ENCODE measurements at places on chromosomes 1 and 21.

DNA sequence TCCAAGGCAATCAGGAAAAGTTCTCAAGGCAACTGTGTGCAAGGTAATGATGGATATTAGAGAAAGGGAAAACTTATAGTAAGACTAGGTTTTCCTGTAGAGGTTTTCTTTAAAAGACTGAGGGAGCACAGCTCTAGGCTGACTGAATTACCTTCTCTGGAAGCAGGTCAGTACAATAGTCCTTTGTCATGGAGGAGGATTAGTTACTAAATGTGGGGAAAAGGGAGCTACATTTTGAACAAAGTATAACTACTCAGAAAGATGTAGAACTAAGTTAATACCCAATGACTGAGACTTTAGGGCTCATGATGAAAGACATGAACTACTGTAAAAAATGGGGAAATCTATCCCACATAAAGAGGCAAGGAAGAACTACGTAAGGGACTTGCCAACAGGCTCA, 148.6 kb upstream of the HP1BP3 start:
- no peak for DNase-seq

DNA sequence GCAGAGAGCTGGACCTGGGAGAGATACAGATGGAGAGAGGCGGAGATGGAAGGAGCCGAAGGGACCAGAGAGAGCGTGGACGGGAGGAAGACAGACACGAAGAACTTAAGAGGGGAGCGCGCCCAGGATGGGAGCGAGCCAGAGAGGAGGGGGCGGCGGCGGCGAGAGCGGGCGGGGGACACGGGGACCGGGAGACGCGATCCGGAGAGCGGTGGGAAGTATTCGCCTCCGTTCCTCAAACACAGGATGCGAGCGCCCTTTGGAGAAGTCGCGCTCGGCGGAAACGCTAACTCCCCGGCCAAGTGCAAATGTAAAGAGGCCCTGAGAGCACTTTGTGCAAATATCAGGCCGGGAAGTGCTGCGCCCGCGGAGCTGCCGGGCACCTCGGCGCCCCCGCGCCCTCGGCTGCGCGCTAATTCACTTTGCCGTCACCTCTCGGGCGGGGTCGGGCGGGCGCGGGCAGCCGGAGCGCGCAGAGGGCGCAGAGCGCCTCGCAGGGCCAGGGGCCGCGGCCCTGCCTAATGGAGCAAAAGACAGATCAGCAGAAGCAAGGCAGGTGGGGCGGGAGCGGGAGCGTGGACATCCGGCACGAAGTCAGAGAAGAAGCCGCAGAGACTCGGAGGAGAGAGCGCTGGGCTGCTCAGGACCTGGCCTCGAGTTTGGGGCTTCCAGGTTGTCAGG, 281.2 kb downstream of the RRAGC start:
- no peak for DNase-seq

DNA sequence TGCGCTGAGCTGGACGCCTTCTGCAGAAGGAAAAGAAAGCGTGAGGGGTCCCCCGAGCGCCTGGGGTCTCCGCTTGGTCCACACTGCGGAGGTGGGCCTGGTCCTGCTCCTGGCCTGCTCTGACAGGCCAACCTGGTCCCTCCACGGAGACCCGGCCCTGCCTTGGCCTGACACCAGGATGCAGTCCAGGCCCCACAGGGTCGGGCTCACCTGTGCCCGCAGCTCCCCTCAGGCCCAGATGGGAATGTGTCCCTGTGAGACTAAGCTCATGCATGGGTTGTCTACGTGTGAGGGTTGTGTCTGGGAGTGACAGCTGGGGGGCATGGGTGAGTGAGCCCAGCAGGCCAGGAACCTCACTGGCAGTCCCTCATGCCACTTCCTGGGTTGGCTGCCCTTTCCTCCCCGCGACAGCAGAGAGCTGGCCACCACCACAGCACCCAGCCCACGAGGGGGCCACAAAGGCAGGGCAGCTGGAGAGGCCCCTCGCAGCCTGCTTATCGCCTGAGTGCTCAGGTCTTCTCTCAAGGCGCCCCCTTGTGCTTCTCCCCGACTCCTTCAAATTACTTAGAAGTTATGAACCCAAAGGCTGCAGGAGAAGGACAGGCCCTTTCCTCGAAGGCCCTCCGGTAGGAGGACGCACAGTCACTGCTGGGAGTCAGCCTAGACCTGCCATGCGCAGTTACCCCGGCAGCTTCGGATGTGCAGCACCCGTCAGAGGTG, 41.1 kb downstream of the SLC45A1 start:
- DNase-seq, result no peak

- DNase-seq, result no peak
These were observed 5.1 kb downstream of the HDGF start for GRCh38 chr1:156746406-156746727.

GRCh38 chr1:17230671-17231310, 18.1 kb upstream of the PADI3 start:
- no peak for DNase-seq

GRCh38 chr1:1487701-1488100, 16.1 kb downstream of the ATAD3B start:
- no peak for DNase-seq

DNA sequence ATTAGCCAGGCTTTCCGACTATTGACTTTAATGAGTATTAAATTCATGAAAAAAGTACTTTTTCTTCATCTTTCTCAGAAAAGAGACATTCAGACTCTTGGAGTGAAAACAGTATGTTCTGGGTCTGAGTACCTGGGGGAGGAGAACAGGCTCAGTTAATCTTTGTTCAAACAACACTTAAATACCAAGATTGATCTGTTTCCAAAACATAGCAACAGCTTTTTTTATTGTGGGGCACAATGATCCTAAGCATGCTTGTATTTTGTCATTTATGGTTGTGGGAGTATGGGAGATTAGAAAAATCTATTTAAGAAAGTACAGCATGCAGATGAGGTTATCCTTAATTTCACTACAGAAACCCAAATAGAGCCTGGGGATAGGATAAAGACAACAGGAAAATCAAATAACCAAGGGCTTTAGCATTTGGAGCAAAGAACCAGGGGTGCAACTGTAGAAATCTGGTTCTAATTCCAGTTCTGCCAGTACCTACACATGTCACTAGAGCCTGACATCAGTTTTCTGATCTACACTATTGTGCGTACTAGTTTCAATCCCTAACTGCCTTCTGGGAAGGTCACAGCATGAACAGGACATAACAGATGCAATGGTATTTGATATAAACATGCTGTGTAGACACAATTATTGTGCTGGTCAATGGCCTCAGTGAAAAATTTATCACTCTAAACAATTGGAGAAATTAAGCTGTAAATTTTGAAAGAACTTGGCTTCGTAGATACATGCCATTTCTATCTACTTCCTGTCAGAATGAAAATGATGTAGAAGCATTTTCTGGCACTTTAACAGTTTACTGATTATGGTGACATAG, 91.2 kb downstream of the KCNK1 start:
- no peak for DNase-seq

DNA sequence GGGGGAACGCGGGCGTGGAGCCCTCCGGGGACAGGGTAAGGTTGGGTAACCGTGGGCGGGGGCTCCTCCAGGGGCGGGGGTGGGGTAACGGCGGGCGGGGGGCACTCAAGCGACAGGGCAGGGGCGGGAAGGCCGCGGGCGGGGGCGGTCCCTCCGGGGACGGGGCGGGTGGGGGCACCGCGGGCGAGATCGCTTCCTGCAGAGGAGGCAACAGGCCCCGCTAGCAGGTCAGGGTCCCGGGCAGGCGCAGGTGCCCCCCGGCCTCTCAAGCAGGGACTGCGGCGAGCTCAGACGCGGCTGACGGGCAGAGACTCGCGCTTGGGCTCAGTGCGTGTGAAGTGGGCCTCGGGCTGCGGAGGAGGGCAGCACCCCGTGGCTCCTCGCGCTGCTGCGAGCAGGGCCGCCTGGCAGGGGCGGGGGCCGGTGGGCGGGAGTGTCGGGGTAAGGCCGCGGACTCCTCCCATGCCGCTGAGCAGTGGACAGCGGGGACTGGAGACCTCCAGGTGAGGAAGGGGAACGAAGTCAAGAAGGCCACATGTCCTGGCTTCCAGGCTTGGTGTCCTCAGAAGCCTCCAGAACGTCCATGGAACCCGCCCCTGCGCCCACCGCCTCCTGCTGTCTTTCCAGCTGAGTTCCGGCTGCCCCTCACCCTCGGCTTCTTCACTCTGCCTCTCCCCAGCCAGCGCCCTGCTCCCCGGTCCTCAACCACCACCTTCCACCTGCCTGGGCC, 627 bp upstream of the GNB1 start:
- peak; percentile 62 for DNase-seq

- peak; percentile 43 for DNase-seq
These were observed at the start of gene PTGFR for GRCh38 chr1:78490861-78491450. TSS of gene PTGFR (plus strand) at chr1:78490974. CDS start at chr1:78492744, 1,770 bp downstream.

DNA sequence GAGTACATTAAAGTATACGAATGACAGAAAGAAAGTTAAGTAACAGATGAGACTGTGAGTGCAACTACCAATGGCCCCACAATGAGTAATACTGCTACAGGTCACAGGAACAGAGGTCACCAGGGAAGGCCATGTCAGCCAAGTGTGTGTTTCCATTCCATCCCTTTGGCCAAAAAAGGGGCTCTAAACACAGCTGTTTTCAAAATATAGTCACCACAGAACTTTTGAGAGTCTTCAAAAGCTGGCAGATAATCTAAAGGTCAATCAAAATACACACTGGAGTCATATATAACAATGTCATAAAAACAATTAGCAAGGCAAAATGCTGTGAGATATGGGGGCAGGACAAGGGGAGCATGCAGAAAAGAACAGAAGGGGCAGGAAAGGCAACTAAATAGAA, 10.2 kb downstream of the USP24 start:
- DNase-seq, result no peak

GRCh38 chr1:101027194-101027772, 1.7 kb upstream of the DPH5 start:
- no peak for DNase-seq

DNA sequence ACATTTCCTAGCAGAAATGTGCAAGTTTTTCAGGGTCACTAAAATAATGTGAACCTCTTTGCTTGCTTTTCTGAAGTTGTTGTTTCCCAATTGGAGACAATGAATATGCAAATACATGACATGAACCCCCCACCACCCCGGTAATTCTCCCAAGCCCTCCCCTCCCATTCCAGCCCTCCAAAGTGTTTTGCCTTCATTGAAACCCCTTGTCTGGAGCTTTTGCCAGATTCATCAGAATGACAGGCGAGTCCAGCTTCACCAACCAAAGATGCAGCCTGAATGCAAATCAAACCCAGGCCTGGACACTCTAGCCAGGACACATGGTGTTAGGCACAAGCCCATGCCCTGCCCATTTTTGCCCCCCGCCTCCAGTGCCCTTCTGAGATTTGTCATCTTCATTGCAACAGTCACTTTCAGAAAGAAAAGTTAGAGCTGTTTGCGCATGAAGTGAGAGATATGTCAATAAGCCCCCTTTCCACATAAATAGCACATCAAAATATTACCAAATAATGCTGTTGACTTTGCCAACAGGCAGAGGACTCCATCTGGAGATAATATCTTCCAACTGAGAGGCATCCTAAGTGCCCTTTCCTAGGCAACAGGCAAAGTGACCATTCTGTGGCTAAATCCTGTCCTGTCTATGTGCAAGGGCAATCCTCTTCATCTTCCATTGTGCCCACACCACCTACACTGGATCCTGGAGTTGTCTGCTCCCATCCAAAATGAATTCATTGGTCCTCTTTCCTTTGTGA, 145.6 kb upstream of the NFIA start:
- DNase-seq, result no peak

- DNase-seq, result peak; percentile 50
These were observed 31.3 kb upstream of the CLCA4 start for GRCh38 chr1:86515597-86515996.

- DNase-seq, result no peak
These were observed 39.8 kb upstream of the SRP9 start for GRCh38 chr1:225737866-225738265.

GRCh38 chr1:210800301-210800700, 333.6 kb downstream of the KCNH1 start:
- peak; percentile 23 for DNase-seq

- no peak for DNase-seq
These were observed 50.7 kb downstream of the APP start for GRCh38 chr21:26119906-26120305.

DNA sequence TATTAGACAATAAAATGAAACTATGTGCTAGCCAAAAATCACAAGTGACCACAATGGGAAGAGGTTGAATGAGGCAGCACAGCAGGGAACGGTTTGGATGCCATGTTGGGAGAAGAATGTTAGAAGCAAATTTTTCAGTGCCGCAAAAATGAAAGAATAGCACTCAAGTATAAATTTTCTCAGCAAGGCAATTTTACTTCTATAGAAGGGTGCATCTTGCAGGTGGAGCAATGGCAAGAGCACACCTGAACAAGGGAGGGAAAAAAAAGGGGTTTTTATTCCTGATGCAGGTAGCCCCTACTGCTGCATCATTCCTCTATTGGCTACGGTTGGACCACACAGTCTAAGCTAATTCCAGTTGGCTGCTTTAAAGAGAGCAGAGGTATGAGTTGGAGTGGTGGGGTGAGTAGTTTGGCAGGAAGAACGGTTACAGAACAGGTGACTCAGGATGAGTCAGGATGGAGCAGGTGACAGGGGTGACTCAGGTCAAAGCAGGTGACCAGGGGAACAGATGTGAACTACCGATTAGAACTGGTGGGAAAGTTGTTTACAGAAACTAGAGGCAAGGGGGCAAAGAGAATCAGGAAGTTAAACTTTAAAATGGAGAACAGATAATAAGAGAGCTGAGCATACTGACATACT, 301.1 kb upstream of the NRIP1 start:
- no peak for DNase-seq

DNA sequence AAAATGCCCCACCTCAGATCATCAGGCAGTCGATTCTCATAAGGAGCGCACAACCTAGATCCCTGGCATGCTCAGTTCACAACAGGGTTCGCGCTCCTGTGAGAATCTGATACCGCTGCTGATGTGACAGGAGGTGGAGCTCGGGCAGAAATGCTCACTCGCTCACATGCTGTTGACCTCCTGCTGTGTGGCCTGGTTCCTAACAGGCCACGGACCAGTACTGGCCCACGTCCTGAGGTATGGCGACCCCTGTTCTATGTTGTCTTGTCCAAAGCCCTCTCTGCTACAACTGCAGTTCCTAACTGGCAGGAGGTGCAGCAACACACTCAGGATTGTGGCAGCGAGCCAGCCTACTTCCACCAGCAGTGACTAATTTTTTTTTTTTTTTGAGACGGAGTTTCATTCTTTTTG, 70.6 kb downstream of the CLSTN1 start:
- DNase-seq, result no peak

GRCh38 chr1:52153898-52154297, 12.0 kb downstream of the ZFYVE9 start:
- no peak for DNase-seq

- DNase-seq, result no peak
These were observed 112.5 kb downstream of the ZC3H11B start for GRCh38 chr1:219500327-219500897.

DNA sequence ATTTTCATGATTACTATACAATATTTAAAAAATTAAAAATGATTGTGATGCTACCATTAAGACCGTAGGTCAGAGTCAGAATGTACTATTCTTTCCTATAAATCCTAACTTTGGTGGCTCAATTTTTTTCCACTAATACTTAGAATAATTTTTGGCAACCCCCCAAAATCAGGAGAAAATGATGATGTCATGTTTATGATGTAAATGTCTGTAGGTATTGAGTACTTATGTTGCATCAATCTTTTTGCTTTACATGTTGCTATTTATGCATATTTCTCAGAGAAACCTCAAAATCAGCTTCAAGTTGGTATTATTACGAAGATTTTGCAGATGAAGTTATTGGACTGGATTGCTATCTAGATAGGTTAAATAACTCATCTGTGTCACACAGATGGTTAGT, 371.2 kb downstream of the ADGRL2 start:
- DNase-seq, result no peak
